Nucleus accumbens (tissue), 56 donors: ENCODE measurements at places on chromosomes 11 and 22.

- DNase-seq: no peak
Measured at GRCh38 chr22:37024339-37025157, 5.0 kb downstream of the MPST start.

GRCh38 chr11:46616551-46617133 is 385 bp downstream of the HARBI1 start:
- DNase-seq: no peak

GRCh38 chr22:36386900-36387708 is 663 bp downstream of the MYH9 start:
- no peak for DNase-seq

GRCh38 chr11:27723687-27724086 is 23.4 kb upstream of the BDNF start:
- no peak for DNase-seq

- no peak for DNase-seq
Measured at GRCh38 chr11:103729617-103730016, 306.8 kb upstream of the DDI1 start.

- DNase-seq: no peak
Measured at GRCh38 chr11:223884-224283, 12.3 kb downstream of the SIRT3 start.

DNA sequence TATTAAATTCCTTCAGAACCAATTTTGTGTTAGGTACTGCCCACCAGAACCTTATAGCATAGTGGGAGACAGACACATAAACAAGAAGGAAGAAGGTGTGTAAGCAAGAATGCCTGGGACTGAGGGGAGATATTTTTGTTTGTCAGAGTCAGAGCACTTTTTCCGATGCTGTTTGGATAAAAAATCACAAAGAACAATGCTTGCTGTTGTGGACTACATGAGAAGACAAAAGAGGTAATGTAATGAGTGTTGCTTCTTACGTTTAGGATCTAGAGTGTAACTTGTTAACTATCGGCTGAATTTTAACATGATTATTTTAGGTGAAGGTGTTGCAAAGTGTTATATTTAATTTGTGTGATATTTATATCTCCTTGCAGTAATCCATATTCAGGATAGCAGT is 84.9 kb downstream of the ATM start:
- DNase-seq: no peak

DNA sequence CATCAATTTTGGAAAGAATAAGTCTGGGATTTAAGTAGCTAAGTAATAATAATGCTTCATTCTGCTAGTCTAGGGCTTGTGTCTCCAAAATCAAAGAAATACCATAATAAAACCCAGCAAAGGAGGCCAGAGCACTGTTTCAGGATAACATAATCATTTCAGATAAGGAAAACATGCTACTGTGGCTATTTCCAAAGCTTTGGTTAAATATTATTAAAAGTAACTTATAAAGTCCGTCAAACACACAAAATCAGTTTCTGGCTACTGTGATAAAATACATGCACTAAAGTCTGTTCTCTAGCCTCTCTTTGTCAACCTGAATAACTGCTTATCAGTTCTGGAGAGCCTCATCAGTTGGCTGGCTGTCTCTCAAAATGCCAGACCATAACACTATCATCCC is 1.5 kb upstream of the OR6T1 start:
- DNase-seq: no peak

DNA sequence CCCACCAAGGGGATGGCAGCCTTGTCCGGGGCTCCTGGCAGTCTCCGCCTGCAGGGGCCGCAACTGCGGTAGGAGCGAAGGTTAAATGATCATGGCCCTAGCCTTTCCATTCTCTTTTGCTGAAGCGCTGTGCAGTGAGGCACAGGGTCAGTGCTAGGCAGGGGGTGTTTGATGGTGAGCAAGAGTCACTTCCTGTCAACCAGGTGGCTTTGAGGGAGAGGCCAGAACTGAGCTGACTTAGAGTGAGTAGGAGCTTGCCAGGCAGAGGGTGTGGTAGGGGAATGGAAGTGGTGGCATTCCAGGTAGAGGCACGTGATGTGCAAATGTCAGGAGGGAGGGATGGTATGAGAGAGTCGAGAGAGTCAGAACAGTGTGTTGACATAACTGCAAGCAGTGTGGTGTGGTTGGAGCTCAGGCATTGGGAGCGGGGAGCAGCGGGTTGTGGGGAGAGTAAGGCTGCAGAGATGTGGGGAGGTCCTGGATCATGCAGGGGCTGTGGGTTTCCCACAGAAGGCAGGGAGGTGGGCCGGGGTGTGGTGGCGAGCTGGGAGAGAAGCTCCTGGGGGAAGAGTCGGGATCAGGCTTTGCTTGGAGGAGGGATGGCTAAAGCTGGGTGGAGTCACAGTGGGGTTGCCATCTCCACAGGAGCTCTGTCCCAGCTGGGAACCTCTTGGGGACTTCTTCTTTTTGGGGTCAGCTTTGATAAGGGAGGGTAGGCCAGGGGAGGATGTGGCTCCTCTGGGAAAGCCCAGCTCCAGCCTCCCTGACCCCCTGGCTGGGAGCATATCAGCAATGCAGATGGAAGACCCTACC is 33.3 kb downstream of the AMPD3 start:
- DNase-seq: peak; percentile 58

DNA sequence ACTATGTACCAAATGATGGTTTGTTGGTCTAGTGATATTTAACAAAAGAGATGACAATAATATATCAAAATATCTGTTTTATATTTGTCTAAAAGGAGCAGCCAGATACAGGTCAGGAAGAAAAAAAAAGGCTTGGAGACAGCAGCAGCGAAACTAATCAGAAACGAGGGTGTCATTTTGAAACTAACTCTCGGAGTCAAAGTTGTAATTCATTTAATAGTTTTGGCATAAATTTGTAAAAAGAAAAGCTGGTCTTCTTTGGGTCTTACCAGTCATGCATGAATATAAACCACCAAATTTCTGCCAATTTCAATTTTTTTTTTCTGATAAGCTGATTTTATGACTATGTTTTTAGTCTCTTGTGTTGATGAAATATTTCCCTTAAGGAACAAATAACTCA is 25.5 kb downstream of the NPAT start:
- DNase-seq: no peak

DNA sequence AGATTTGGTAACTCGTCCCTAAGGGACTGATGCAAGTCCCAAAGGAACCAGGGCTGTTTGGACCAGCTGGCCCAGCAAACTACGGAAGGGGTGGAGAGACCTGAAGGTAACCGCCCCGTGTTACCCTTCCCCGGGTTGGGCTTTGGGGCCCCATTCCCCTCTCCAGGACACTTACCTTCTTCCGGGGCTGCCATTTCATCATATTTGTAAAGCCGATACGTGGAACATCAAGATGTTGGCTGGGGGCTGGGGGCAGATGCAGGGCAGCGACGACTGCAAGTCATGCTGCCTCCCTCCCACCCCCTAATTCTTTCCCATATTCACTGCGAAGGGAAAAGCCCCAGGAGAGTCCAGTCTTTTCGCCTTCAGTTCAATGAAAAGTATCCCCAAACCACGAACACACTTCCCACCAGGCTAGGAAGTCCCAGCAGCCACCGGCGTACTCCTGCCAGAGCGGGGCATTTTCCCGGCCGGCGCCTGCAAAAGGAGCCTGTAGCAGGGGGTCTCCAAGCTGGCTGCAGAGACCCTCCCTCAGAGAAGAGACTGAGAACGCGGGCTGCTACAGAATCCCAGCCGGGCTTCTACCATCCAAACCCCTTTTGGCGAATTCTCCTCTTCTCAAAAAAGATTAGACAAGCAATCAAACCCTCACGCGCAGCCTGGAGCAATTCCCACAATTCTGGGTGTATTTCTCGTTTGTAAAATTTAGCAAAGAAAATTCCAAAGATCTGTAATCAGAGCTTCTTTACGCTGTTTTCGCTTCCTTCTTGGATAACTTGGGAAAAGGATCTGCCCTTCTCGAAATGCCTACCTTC is 236.7 kb downstream of the TTC28 start:
- DNase-seq: peak; percentile 25

- DNase-seq: no peak
Measured at GRCh38 chr11:69337211-69337721, 43.3 kb downstream of the MYEOV start.

DNA sequence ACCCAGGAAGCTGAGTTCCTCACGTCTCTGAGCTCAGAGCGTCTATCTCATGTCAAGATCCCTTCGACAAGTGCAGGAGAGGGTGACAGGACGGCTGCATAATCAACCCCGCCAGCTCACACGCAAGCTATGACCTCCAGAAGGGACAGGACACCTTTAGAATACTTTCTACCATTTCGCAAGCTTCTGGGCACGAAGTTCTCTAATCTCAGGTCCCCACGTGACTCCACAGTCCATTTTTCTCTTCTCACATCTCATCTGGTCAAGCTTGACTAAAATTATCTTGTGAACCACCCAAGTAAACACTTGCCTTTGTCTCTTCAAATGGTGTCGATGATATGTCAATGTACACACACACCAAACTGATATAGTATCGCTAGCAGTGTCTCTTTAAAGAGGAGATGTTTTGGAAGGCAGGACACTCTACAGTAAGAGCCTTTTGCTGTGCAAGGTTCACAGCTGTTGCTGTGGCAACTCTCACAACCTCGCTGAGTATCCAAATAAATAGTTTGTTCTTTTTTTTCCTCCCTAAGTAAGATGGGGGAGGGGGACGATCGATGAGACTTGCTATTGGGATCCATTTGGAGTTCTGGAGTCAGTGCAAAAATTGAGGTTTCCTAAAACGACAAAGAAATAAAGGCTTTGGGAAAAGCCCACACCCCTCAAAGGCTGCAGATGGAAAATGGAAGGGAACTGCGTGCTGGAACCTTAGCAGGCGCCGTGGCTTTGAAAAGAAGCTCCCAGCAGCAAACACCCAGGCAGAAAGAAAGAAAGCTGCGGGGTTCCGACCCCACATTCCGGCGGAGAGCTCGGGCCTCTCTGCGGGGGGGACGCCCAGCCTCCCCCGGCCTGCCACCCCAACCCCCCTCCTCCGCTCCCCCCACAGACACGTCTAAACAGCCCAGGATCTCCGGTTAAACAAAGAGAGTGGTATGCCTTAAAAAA is 215.4 kb upstream of the UBASH3B start:
- peak; percentile 27 for DNase-seq

DNA sequence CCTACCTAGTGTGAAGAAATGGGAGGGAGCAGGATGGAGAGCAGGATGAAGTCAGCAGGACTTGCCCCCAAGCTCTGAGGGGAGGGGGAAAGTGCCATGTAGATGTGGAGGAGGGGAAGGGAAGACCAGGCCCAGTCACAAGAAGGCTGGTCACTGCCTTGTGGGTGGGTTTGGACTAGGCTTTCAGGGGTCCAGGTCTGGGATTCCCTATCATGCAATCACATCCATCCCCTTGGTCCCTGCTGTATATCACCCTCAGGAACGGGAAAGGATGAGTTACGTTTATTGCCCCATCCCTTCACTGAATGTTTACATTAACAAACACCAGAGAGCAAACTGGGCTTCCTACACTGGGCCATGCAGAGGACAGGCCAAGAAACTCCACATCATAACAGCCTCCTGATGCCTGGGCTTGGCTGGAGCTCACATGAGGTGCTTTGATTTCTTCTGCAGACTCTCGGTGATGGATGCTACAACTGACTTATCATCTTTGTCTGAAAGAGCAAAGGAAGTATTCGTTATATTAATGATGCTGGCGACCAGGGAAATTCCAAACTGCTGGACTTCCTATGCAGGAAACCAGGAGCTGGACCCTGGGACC is 5.6 kb downstream of the TMEM86A start:
- DNase-seq: no peak

GRCh38 chr11:90468923-90469322 is 246.1 kb upstream of the CHORDC1 start:
- DNase-seq: no peak

GRCh38 chr22:50732681-50733080 is 5.3 kb upstream of the ACR start:
- DNase-seq: no peak
